NCI-H526 (cell line): ENCODE measurements at places on chromosomes 7 and 10.

GRCh38 chr7:119596651-119597050, 676.3 kb upstream of the KCND2 start:
- DNase-seq, result no peak

- DNase-seq, result no peak
These were observed 1.7 kb upstream of the IGFBP3 start for GRCh38 chr7:45922810-45923209.

DNA sequence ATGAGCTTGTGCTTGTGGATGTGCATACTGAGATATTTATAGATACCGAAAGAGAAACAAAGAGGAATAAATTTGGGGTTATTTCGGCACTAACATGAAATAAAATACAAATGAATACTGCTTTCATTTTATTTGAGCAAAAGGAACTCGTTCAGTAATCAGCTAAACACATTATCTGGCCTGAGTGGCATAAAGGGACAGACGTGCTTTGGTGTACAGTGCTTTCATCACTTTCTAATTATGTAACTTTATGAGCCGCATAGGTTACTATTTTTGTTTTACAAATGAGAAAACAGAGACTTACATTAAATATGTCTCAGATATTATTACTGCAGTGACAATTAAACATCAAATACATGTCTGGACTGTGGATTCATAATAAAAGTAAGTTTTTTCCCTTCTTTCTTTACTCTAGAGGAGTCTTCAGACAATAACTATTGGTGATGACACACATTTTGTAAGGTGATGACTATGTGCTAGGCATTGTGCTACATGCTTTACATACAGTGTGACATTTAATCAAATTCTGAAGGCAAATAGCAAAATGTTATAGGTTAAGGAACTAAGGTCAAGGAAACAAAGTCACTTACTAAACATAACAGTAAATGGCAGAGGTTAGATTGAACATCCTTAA, 503.3 kb downstream of the SORCS1 start:
- no peak for DNase-seq

- peak; percentile 53 for DNase-seq
These were observed 154.8 kb upstream of the PRSS58 start for GRCh38 chr7:142412551-142413193.

GRCh38 chr7:96285579-96285978, 36.3 kb downstream of the SLC25A13 start:
- DNase-seq, result no peak

DNA sequence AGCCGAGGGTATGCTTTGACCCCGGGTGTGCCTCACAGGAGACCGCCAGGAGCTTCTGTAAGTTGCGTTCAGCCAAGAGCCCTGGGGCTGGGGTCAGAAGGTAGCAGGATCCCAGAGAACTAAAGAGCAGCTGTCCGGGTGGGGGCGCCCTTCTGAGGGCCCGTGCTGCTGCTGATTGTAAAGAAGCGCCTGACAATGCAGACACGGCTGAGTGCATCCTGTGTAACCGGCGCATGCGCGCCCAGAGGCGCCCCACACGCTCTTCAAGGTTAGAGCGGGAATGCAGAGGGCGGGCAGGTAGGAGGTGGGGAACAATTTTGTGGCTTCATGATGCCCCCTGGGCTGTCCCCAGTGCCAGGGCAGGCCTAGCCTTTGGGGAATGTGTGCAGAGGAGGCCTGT, 210.2 kb upstream of the CTBP2 start:
- peak; percentile 3 for DNase-seq

DNA sequence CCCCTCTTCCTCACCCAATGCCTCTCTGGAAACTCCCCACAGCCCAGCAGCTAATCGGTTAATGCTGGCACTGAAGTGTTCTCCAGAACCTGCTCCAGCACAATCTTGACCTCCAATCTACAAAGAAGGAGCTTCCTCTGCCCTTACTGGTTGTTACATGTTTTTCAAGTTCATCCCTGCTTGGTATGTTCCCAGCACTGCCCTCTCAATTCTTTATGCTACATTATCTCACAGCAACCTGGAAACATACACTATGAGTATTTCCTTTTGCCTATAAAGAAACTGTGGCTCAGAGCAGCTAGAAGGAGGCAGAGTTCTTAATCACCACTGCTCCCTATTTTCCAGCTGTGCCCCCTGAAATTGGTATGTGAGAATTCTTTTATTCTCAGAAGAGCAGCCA, 84.1 kb upstream of the KMT2E start:
- DNase-seq, result no peak

GRCh38 chr7:151339651-151340382, 1.8 kb upstream of the NUB1 start:
- DNase-seq, result no peak

DNA sequence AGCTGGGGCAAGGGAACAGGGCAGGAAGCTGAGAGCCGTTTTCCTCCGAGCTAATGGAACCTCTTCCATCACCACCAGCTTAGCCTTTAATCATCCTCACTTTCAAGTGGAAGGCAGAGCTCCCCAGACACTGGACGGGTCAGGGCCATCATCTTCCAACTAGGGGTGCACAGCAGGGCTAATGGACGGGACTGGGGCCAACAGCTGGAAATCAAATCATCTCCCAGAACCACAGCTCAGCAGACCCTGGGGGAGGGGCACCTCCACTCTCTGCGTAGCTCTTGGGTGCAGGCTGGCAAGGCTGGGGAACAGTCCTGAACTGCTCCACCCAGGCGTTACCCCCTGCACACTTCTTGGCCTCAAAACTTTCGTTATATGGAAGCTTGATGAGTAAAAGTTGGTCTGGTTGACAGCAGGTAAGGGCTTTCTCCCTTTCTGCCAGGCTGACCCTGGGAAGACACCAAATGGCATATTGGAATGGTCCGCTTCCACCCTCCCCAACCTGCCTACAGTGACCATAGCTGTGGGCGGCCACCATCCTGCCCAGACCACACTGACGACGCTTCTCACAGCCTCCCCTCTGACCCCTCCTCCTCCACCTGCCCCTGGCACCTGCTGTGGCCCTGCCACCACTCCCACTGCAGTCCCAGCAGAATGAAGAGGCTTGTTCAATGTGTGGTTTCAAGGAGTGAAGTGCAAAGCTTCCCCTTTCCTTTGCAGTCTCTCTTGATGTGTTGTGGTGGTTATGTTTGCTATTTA, 51.7 kb upstream of the RET start:
- DNase-seq, result no peak

GRCh38 chr7:100897772-100898454, 2.2 kb upstream of the ACHE start:
- DNase-seq, result no peak

DNA sequence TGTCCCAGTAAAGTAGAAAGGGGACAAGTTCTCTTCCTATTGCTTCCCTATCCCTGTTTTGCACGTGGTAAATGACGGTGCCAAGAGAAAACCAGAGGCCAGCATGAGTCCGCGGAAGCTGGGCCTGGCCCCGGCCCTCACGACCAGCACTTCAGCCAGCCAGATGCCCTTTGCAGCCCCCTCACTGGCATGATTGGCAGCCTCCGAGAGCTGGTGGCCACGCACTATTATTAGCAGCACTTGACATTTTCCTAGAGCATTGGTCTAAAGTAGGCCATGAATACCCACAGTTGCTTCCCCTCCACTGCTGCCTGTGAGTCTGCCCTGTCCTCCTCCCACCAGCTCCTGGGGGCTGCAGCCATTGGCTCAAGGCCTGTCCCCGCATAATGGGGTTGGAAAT, 369.1 kb downstream of the PLXNA4 start:
- DNase-seq, result no peak

- no peak for DNase-seq
These were observed 477.0 kb downstream of the PTPRN2 start for GRCh38 chr7:158110661-158111048.

DNA sequence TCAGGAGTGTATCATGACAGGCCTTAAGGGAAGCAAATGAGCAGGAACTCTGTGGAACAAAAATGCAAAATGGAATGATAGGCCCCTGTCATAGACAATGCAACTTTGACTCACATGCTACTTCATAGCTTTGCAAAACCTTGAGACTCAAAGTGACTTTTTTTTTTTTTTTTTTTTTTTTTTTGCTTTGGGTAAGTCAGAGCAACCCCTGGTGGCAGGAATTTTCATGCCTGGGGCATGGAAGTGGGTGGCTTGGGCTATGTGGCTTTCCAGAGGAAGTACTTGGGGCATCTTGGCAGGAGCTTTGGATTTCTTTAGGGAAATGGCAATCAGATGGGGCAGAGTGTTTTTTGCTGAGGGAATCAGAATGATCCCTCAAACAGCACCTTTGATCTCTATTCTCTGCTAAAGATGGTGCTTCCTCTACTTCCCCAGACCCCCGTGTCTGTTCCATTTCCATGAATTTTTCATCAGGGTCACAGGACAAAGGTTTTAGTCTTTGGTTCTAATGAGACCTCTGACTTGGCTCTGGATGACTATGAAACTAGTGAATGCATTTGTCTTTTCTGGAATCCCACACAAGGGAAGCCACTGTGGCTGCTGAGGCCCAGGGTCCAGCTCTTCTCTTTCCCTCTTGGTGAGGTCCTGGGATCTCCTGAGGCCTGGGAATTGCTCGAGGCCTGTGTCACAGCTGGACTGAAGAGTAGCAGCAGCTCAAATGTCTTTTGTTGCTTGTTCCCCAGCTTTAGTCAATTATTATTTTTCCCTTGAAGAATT, 62.8 kb downstream of the TACC2 start:
- DNase-seq, result peak; percentile 3

GRCh38 chr10:75492173-75492925, 60.9 kb downstream of the LRMDA start:
- no peak for DNase-seq
